Stimulated activated CD4-positive, alpha-beta T cell treated with anti-CD3 and anti-CD28 coated beads, Interleukin-15, amount 100 ng/mL, for 1 hour (primary cell): ENCODE measurements at places on chromosomes 3 and 15.

GRCh38 chr3:51588724-51589123, 50.2 kb downstream of the RAD54L2 start:
- DNase-seq: no peak

- DNase-seq: no peak
These were observed 534.2 kb downstream of the NSUN3 start for GRCh38 chr3:94596887-94597566.

DNA sequence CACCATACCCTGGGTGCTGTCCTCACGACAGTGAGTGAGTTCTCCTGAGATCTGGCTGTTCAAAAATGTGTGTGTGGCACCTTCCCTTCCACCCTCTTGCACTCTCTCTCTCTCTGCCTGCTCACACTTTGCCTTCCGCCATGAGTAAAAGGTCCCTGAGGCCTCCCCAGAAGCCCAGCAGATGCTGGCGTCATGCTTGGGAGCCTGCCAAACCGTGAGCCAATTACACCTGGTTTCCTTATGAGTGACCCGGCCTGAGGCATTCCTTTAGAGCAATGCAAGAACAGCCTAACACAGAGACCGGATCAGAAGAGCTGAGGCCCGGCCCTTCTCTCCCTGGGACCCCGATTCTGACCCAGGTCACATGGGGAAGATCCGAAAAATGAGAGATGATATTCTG, 15.4 kb downstream of the TMEM44 start:
- no peak for DNase-seq

DNA sequence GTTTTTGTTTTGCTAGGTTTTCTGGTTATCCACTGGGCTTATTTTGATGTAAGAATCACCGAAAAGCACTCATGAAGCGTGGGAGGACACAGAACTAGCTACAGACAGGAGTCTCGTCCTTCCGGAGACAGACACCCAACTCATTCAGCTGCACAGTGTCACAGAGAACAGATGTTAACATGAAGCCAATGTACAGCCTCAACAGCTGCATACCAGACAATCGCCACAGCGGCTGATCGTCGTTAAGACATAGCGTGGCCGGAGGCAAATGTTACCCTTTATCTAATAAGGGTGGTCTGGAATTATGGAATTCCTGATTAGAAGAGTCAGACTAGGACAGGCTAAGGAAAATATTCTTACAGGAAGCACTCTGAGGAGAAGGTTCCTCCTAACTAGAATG, 1.1 kb upstream of the PYGO1 start:
- DNase-seq: no peak
